Epithelial cell of proximal tubule (primary cell): ENCODE measurements at places on chromosomes 3 and 15. TPM values are rescaled to one million over a fixed set of nuclear protein-coding genes. Genes with fewer than 3 reads are reported as not detected.

Gene LINGO1
- total RNA-seq, result 0.14 TPM in 1 of 2 replicates, not detected in the other

Gene ASB7
- total RNA-seq, result 7.9 and 9.5 TPM in 2 replicates

Gene GASK1A
- 1.1 and 1.2 TPM in 2 replicates for total RNA-seq

DNA sequence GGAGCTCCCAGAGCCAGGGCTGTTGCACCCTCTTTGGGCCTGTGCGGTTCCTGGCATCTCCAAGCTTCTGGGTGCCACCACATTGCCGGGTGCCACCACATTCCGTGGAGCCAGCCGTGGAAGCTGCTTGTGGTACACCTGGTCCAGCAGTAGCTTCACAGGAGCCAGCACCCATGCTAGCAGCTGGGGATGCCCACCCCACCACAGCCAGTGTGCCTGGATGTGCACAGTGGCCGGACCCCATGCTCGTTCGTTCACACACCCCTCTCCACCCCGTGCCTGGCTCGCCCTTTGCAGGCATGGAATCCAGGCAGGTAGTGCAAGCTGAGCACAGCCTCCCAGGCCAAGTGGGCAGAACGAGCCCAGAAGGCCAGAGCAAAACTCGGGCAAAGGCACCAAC lies 1029.8 kb upstream of the GBE1 start:
- no peak for DNase-seq

DNA sequence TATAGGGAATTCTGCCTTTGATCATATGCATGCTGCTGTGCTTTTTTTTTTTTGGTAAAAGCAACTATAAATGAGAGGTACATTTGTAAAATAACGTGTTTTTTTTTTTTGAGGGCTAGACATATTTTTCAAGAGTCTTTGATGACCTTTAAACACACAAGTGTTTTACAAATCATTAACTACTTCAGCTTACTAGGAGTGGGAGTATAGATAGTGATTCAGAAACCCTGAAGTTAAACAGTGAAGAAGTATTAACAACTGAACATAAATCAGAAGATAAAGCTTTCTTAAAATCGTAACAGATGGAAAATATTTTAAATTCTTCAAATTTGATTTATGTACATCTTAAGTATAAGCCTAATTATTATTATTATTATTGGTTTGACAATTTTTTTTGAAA lies 2.9 kb upstream of the GMNC start:
- DNase-seq, result no peak

- no peak for DNase-seq
Observed at GRCh38 chr3:118963711-118964110, 70.9 kb downstream of the IGSF11 start.

DNA sequence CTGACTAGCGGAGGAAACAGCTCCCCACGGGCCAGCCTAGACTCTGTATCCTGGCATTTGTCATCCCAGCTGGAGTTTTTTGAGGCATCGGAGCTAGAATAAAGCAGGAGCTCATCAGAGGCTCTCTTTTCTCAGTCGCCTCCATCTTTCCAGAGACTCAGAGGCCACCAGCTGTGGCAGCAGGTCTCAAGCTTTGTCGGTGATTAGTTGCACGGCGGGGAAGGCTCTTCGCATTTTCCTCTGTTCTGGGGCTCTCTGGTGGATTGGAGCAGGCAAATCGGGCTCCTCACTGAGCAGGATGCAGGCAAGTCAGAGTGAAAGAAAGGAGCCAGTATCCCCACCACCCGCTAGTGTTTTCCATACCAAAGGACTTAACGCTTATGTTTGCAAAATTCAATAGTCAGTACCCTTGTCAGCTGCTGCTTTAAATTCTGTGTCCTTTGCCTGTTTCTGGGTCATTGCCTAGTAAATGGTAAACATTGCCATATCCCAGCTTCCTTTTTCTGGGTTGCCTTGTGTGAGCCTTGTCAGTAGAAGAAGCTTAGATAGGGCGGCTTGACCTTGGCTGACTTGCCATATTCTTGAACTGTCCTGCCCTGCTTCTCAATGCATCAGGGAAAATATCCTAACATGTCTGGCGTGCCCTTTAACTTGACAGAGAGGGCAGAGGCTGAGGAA lies 127.1 kb downstream of the PTPRG start:
- no peak for DNase-seq

- no peak for DNase-seq
Observed at GRCh38 chr3:60056404-60056803, 1006.6 kb upstream of the CFAP20DC start.

DNA sequence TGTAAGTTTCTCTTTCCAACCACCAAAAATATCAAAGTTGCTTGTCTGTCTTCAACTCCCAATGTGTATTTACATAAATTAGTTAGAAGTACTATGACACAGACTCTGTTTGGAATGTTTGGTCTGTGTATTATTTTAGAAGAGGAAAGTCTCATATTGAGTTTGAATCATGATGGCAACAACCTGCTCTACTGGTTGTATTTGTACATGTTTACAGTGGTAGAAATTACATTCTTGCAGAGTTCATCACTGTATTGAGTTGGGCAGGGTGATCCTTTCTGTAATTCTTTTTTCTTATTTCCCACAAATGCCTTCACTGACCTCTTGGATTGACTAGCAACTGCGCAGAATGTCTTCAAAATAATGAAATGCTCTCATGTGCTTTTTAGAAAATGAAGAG lies 149.6 kb downstream of the CHL1 start:
- no peak for DNase-seq

- DNase-seq, result no peak
Observed at GRCh38 chr3:12706504-12707253, 42.8 kb upstream of the RAF1 start.

GRCh38 chr15:79904271-79904670 lies 7.5 kb upstream of the MTHFS start:
- DNase-seq, result no peak
